ENCODE measurements at places on chromosomes 3 and 15.

DNA sequence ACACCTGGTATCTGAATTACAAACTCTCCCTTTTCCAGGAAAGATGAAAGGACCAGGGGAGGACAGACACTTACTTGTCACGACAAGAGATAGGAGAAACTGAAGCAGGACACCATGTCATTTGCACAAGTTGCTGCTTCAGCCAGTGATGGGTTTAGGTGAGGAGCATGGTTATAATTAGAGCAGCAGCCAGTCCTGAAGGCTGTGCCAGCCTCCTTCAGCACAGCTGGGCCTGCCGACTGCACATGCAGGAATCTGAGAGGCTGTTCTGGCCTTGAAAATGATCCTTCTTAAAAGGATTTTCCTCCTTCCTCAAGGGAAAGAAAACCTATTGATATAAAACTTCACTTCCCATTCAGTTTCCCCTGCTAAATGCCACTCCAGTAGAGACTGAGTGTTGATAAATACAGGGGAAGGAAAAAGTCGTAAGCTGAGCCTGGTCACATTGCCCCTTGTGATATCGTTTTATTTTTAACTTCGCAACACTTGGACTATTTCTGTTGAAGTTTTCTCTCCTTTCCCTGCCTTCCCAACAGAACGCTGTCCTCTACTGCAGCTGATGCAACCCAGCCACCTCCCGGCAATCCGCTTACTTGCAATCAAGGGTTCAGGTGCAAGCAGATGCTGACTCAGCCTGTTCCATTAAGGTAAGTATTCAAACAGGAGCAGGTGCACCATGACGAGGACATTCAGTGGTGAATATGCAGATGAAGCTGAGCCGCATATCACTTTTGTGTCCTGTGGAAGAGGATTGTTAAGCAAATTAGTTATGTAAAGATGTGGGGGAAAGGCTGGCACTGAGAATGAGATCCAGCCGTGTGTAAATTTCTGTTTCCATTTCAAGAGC, at the start of gene FBXO40:
Gene FBXO40 (plus strand): TSS at position 524 of the 847 bp plus-strand sequence. CDS start 27,197 bp downstream, outside the sequence.
- no peak for DNase-seq

GRCh38 chr3:37249717-37250116, 75.3 kb upstream of the LRRFIP2 start:
- peak; percentile 40 for DNase-seq

DNA sequence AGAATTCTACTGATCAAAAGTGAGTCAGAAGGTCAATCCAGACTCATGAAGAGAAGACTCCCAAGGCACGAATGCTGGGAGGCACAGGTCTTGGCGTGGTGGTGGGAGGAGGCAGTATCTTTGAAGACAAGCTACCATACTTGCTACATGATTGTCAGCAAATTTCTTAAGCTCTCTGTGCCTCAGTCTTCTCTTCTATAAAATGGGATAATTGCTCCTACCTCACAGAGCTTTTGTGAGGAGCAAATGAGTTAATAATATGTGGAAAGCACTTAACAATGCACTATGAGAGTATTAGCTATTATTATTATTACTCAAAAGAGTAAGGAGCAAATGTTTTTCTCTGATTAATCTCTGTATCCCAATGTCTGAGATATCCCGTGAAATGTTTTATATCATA, 36.2 kb downstream of the EHD4 start:
- DNase-seq = no peak

DNA sequence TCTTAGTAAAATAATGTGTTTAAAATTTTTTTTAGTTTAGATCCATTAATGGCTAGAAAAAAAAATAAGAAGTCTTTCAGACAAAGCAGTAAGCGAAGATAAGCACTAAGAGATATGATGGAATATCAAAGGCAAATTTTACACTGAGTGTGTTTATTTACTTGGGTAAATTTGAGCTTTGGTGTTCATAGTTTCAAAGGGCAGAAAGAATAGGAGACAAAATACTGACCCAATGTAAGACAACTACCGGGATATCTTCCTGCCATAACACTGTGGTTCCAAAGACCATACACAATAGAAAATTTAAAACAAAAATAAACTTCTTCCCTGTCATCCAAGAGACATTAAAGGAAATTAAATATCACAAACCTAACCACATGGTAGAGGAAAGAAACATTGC, 25.5 kb upstream of the TP63 start:
- no peak for DNase-seq

DNA sequence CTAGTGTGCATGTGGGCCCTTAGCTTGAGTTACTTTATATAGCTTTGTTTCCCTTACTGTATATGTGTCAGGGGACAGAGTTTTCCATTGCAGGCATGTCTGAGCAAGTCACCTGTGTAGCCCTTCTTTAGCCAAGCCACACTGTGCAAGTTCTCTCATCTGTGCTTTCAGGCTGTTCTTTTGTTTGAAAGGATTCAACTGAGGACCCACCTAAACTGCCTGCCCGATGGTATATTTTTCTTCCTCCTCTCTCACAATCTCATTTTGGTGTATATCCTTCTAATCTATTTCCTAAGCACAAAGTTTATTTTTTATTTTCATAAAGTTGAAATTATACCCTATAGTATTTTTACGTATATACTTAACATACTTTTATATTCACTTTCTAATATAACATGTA, 260.1 kb upstream of the ARL6 start:
- DNase-seq = no peak

- no peak for DNase-seq
Observed at GRCh38 chr3:51538115-51538458, 432 bp upstream of the RAD54L2 start.

- DNase-seq = no peak
Observed at GRCh38 chr3:14484741-14485140, 55.4 kb downstream of the GRIP2 start.

DNA sequence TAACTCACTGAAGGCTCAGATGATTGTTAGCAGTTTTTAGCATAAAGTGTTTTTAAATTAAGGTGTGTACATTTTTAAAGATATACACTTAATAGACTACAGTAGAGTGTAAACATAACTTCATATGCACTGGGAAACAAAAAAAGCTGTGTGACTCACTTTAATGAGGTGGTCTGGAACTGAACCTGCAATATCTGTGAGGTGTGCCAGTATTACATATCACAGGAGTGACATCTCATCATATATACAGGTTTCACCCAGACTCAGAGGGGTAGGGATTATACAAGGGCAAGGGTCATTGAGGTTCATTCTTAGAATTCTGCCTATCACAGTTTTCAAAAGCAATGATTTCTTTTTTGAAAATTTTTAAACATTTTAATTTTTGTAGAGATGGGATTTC, 7.3 kb upstream of the SNRK start:
- DNase-seq = no peak

DNA sequence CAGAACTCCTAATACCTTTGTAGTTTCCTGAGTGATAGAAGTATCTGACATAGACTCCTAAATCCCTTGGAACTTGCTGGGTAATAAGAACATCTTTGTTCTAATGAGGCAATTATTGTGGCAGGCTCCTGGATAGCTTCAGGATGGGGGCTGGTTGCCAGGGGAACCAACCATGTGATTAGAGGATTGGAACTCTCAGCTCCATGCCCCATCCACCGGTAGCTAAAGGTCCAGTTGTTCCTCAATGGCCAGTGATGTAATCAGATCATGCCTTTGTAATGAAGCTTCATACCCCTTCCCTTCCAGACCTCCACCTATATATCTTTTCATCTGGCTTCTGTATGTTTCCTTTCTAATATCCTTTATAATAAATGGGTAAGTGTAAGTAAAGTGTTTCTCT, 221.2 kb upstream of the ALCAM start:
- no peak for DNase-seq

DNA sequence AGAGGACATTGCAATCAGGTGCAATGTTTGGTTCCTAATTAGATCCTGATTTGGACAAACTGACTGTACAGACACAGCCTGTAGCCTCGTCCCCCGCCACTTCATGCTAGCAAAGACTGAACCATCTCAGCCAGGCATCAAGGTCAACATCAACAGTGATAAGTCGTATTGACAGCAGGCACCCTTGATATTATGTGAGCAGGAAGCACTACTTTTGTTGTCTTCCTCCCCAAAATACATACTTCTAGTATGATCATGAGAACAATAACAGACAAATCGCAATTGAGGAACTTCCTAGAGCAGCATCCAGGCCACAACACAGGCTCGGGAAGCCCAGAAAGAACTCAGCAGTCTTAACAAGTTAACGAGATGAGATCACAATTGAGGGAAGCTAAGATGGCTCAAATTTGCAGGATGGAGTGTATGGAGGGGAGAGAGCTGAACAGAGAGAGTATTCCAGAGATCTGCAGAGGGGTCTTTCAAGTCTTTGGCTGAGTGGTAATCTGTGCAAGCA, 20.4 kb downstream of the TGM5 start:
- no peak for DNase-seq

- peak; percentile 6 for DNase-seq
Observed at GRCh38 chr3:35946121-35946853, 307.0 kb downstream of the ARPP21 start.

DNA sequence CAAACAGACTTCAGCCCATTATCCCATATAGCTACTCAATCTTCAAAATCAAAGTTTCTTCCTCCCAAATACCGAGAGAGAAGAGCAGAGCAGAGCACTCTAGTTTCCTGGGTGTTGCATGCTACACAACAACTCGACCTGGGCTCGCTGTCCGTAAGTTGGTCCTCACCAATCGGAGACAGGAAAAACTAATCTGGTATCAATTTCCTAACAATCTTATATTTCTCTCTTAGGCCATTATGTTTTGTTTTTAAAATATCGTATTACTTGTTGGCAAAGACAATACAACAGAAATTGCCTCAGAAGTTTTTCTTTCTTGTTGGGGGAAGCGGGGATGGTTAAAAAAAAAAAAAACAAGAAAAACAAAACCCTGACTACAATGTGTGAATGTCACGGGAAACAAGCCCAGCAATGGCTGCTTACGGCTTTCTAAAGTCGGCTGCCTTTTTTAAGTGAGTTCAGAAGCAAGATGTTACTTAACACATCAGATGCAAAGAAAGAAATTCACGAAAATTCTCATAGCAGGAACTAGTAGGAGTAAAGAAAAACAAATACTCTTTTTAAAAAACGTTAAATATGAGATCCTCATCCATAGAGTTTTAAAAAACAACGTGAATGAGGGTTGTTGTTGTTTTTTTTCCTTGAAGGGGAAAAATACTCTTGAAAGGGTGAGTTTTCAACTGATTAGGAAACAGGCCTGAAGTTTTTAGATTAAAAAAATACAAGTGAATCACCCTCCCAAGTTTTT, 1.9 kb downstream of the VGLL4 start:
- peak; percentile 64 for DNase-seq

- no peak for DNase-seq
Observed at GRCh38 chr15:57298843-57299550, 77.3 kb upstream of the CGNL1 start.

DNA sequence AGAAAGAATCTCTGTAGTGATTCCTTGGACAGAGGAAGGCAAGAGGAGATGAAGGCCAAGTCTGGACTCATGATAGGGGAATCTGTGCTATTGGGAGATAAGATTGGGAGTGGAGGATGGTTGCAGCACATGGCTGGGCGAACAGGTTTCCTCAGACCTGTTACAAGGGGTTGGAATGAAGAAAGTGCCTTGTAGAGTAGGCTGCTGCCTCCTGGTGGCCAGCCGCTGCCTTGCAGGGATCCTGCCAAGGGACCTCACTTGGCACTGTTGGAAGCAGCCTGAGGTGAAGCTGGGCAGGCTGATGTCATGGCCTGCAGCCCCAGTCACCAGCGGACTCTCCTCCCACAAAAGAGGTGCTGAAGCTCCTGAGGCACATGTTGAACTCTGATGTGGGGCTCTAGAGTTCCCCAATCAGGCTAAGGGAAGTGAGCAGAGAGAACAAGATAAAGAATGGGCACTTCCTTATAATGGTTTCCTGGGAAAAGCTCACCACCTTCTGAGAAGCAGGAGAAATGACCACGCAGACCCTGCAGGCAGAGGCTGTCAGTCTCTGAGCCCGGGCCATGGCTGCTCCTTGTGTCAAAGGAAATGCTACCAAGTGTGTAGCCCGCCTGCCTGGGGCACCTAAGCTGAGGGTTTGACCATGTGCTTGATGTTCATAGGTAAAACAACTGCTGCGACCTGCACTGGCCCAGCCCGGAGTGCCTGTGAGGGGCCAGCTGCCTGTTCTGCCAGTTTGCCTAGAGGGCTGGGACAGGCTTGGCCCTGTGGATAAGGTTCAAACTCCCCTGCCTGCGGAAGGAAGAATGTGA, 1.6 kb upstream of the TEX264 start:
- peak; percentile 72 for DNase-seq

All from HCEC 1CT (cell line).